ENCODE measurements at places on chromosomes 11 and 22.

GRCh38 chr11:69909561-69910518 is 90.6 kb upstream of the FGF3 start:
- DNase-seq, result no peak

GRCh38 chr22:40258501-40258915 is 80.8 kb downstream of the TNRC6B start:
- DNase-seq, result no peak

DNA sequence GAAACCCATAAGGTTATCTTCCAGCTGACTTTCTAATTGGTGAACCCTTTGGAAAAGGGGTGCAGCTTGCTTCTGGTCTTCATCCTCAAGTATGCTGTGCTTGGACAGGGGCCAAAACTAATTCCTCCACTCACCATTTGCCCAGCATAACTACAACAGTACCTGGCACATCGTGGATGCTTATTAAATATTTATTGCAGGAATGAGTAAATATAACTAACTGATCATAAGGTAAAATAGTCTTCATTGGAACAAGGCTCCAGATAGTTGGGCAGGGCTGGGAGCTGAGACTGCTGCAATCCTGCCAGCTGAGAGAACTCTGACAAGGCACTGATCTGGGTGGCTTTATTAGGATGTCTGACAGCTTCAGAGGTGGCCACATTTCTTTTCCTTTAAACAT is 2.4 kb upstream of the SIDT2 start:
- DNase-seq, result no peak

DNA sequence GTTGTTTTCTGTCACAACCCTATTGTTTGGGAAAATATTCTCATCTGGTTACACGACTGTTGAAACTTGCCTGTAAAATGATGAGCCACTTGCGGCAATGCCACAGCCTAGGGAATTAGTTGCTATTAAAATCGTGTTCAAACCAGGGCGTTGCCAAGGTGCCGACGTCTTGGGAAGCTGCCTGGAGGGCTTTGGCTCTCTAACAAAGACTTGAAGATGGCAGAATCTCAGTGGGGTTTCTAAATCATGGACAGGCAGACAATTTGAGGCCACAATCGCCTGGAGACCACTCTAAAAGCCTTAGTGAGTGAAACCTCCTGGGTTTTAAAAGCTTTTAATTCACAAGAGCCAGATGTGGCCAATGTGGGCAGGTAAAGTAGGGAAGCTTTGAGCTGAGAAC is 117.2 kb upstream of the BMAL1 start:
- DNase-seq, result peak; percentile 39

GRCh38 chr11:35842958-35843357 is 100.9 kb upstream of the LDLRAD3 start:
- DNase-seq, result no peak

DNA sequence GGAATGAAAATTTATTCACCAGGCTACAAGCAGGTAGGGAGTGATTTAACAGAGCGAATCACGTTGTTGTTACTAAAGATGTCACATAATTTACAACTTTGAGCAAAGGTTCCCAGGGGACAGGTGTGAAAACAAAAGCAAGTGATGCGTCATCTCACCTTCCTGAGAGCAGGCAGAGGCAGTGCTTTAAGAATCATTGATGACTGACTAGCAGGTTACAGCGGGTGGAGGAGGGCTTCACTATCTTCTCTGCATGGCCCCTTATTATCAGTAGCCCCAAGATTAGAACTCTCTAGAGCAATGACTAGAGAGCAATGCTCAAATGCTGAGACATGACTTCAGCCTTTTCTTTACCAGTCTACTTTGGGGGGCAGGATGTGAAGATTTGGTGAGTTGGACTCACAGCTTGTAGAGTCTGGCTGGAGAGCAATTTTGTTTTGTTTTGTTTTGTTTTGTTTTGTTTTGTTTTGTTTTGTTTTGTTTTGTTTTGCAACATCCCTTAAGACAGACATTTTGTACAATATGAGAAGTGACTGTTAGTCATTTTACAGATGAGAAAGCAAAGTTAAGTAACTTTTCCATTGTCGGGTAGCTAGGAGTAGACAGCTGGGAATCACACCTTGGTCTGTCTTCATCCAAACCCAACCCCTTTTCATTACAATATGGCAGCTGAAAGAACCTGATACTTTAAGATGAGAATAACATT is 84.8 kb downstream of the SLC1A2 start:
- DNase-seq, result no peak

Measured in ELF-1 (cell line).